ENCODE measurements at places on chromosomes 1 and 21.

DNA sequence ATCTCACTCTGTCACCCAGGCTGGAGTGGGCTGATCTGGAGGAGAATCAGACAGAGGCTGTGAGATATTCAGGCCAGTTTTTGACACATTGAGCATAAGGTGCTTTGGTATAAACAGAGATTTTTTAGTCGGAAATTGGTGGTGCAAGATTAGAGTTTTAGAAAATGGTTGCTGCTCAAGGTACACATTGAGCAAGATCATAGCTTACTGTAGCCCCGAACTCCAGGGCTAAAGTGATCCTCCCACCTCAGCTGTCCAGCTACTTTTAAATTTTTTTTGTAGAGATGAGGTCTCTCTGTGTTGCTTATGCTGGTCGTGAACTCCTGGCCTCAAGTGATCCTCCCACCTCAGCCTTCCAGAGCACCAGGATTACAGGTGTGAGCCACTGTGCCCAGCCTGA, 43.9 kb upstream of the USP1 start:
- no peak for DNase-seq

DNA sequence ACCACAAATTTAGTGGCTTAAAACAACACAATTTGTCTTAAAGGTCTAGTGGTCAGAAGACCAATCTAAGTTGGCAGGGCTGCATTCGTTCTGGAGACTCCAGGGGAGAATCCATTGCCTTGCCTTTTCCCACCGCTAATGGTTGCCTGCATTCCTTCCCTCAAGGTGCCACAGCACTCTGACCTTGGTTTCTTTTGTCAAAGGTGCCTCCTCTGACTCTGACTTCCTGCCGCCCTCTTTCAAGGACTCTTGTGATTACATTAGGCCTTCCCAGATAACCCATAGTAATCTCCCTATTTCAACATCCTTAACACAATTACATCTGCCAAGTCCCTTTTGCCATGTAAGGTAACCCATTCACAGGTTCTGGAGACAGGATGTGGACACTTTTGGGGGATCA, 145.3 kb downstream of the S1PR1 start:
- DNase-seq: no peak

DNA sequence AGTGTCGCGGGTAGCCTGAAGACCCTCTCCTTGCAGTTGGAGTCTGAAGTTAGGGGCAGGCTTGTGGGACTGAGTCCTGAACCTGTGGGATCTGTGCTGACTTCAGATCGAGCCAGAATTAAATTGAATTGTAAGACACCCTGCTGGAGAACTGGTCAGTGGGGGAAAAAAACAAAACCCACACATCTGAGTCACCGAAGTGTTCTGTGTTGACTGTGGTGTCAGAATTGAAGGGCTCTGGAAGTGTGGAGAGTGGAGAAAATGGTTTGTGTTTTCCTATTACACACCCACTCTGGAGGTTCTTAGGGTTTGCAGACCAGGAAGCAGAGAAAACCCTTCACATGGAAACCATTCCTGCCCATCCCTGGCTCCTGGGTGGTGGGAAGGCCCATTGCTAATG, 209.5 kb upstream of the GALNT2 start:
- no peak for DNase-seq

GRCh38 chr1:159927849-159928431, 2.6 kb upstream of the TAGLN2 start:
- DNase-seq: no peak

DNA sequence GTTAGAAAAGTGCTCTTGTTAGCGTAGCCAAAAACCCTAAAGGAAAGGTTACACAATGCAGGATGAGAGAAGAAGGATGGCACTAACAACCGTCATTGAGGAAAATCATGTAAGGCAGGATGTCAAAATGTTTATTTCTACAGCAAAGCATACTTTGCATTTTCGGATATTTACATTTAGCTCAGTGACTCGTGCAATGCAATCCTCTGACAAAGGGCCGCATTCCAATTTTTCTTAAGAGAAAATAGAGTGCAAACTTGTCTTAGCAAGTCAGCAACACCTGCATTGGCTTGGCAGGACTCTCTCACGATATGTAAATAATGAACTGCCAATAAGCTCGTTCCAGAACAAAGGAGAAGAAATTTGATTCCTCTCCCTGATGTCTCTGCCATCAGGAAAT, 33.3 kb downstream of the TIAM1 start:
- no peak for DNase-seq

DNA sequence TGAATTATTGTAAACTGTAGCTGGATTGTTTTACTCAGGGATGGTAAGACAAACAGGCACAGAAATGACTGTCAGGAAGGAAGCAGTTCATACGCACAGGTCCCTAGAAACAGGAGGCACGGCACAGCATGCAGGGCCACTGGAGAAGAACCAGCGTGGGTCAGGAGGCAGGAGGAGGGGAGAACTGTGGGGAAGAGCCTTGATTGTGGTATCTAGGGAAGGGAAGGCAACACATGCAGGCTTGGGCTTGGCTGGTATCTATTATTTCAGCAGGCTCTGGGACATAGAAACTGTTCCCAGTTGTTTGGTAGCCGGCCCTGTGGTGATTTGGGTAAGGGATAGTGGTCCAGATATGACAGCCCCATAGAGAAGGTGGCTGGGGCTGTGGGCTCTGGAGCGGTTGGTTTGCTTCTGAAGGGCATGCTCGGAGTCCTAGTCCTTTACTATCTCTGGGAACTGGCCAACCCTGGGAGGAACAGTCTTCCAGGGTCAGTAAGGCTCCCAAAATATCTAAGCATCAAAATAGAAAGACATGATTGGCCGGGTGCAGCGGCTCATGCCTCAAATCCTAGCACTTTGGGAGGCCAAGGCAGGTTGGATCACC, 43.1 kb upstream of the CCSAP start:
- no peak for DNase-seq

DNA sequence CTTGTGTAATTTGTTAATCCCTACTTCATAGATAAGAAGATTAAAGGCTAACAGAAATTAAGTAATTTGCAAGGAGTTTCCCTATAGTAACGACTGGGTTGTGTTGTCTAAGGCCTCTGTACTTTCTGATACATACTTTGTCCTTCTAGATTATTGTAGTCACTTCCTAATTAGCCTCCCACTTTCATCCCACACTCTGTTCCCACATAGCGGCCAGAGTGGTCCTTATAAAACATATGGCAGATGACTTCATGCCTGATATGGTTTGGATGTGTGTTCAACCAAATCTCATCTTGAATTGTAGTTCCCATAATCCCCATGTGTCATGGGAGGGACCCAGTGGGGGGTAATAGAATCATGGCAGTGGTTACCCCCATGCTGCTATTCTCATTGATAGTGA, 120.5 kb upstream of the DAB1 start:
- DNase-seq: no peak

DNA sequence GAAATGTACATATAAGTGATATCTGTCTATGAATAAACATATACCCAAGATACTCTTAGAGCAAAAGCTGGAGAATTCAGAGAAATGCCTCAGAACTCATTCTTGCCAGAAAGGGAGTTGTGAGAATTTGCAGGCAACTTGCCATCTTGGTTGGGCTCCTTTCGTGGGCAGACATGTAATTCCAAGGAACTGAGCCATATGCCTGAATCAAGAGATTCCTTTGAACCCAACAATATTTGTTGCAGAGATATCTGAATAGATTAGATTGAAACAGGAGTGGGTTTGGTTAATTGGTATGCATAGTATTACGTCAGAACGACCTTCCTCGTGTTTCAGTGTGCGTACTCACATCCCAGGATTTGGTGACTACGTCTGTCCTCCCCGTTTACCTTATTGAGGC, 67.0 kb downstream of the TGFB2 start:
- no peak for DNase-seq
